ENCODE measurements at places on chromosomes 13 and 19.
A peak's percentile ranks its signal among the peaks of the same experiment; 100 is the strongest.

DNA sequence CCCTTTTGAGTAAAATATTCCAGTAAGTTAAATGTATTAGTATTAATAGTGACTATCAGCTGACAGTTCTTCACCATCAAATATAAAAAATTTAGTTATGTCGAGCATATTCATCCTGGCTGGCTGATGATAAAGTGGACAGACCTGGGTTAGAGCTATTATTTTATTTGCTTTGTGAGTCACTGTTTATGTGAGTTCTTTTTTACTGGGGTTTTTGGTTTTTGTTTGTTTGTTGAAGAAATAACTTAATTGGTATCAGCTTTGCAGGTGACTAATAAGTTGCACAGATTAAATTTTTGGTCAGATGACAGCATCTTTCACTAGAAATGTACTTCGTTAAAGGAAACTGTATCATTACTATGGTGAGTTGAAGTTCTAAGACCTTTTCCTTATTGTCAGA, 224.7 kb downstream of the GGACT start:
- no peak for DNase-seq

DNA sequence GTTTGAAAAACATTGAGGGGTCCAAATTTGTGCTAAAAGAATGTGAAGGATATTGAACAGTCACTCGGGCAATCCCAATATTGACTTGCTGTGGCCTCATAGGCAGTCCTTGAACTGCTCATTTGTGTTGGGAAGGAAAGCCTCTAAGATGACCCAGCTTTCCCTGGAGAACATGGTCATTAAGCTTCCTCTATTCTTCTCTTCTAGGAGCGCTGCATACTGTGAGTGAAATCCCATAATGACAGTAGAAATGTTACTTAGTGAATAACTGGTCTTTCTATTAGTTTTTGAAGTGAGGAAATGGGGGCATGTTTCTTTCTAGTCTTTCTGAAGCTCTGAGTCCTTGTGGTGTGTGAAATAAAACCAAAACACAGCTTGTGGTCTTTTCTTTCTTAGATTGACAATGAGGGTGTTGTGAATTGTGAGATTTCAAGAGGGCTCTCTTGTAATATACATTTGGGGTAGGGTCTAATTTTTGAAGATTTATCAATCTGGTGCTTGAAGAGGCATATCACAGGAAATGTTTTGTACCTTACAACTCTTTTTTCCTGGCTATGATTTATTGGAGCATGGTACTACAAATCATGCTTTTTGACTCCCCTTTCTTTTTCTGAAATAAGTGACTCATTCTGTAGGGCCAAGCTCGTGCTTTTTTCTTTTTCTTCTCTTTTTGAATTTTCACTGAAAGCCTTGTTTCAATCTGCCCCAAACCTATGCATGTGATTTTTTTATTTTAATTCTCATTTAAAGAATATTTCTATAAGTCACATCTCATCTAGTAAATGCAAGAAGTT, 250.8 kb downstream of the OXGR1 start:
- DNase-seq: no peak

DNA sequence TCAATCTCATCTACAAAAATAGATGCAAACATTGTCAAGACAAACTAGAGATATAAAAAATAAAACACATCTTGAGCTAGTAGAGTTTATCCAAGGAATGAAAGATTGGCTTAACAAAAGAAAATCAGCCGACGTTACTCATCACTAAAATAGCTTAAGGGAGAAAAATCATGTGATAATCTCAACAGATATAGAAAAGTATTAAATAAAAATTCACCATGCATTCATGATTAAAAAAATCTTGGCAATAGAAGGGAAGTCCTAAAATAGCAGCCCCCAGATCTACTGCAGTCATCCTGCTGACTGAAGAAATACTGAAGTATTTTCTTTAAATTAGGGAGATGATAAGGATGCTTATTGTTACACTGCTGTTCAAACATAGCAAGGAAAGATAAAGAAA, 12.6 kb upstream of the DCLK1 start:
- DNase-seq: no peak

- peak; percentile 70 for DNase-seq
Measured at GRCh38 chr19:10112895-10113591, 1.6 kb downstream of the P2RY11 start.

GRCh38 chr13:34035676-34036325, 217.9 kb downstream of the RFC3 start:
- no peak for DNase-seq

DNA sequence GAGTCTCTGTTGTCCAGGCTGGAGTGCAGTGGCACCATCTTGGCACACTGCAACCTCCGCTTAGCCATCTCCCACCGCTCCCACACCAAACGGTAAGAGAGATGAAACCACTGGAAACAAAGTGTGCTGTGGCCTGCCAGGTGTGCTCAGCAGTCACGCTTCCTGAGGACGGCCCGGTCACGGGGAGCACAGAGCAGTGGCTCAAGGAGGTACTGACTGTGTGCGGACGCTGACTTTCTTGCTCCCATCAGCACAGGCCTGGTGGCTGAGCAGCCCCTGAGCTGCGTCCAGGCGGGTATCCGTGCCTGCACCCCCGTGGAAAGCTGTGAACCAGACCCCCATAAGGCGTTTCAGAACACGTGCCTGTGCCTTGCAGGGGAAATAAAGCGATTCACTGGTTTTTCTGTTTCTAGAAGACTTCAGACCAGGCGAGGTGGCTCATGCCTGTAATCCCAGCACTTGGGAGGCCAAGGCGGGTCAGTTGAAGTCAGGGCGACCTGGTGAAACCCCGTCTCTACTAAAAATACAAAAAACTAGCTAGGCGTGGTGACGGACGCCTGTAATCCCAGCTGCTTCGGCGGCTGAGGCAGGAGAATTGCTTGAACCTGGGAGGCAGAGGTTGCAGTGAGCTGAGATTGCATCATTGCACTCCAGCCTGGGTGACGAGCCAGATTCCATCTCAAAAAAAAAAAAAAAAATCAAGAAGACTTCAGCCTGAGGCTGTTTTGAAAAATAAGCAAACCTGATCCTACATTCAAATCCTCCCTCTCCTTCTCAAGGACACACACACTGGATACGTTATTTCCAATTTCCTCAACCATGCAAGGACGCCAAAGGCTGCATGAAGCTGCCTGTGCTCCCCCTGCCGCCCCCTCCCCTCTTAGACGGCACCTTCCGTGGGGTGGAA, 25.5 kb downstream of the ADPRHL1 start:
- DNase-seq: no peak

DNA sequence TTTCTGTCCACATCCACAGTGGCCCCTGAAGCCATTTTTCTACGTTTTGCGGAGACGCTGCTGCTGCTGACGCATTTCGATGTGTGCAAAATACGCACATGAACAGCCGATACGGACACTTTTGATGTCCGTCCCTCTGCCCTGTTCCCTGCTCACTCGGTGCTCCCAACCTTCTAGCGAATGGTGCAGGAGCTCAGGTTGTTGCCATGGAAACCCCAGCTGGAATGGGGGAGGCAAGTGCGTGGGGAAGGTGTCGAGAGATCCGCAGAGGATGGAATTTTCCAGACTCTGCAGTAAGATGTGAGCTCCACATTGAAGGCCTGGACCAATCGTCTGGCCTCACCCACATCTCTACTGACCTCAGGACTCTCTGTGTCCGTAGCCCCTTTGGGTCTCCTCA, 109.2 kb upstream of the USP29 start:
- DNase-seq: no peak

- peak; percentile 55 for DNase-seq
Measured at GRCh38 chr19:48490981-48491792, 20.4 kb downstream of the LMTK3 start.

DNA sequence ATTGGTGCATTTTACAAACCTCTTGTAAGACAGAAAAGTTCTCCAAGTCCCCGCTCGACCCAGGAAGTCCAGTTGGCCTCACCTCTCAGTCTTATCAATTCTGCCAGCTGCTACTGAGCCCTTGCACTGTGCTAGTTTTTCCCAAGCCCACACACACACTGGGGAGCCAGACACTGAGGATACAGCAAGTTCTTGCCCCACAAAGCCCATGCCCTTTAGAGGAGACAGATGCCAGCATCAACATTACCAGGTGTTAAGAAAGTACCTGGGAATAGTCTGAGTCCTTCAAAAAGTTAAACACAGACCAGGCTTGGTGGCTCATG, 175.0 kb downstream of the PTPRS start:
- DNase-seq: no peak

GRCh38 chr19:54803410-54803809, at the start of gene KIR2DL4:
TSS of gene KIR2DL4 (plus strand) at chr19:54803610. CDS start at chr19:54803652, 42 bp downstream.
- DNase-seq: no peak

GRCh38 chr19:38033658-38034491, 126.9 kb downstream of the SIPA1L3 start:
- DNase-seq: no peak

DNA sequence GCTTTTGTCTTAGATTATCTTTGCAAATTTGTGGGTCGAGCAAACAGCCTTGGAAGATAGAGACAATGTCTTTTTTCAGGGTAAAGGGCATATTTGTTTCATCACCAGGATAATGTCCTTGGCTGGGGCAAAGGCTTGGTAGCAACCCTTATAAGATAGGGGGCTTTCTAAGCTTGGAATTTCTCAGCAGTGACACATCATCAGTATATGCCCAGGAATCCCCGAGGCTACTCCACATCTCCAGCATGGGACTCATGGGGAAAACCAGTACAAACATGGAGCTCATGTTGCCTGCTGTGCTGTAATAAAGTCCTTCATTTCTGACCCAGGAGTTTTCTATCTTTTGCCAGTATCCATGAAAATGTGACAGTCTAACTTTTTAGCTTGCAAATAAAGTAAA, 77.1 kb downstream of the DCLK1 start:
- DNase-seq: no peak

DNA sequence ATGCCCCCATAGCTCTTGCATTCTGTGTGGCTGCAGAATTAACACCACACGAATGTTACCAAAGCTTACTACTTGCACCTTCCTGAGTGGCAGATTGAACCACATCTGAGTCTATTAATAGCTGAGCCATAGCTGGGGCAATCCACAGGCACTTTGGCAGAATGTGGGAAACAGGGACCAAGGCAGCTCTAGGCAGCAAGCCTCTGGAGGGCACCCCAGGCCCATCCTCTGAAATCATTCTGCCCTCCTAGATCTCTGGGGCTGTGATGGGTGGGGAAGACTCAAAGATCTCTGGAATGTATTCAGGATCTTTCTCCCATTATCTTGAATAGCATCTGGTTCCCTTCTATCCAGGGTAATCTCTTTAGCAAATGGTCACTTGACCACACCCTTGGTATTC, 139.3 kb downstream of the TNFRSF19 start:
- DNase-seq: no peak

GRCh38 chr13:20475927-20476691, 49.5 kb downstream of the CRYL1 start:
- peak; percentile 60 for DNase-seq

DNA sequence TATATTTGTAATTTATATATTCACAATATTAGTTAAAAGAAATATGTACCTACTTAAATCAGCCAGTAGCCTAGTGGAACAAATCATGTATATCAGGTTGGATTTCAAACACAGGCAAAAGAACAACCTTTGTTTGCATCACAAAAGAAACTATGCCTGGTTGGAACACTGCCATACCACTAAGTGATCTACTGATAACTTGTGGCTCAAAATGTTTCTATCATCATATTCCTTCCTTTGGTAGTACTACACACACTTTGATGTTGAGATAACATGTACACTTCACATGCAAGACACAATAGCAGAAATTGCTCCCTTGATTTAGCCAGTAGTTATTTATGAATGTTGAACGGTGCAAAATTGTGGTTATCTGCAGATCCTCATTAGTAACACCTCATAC, 146.0 kb upstream of the GPC6 start:
- DNase-seq: no peak

DNA sequence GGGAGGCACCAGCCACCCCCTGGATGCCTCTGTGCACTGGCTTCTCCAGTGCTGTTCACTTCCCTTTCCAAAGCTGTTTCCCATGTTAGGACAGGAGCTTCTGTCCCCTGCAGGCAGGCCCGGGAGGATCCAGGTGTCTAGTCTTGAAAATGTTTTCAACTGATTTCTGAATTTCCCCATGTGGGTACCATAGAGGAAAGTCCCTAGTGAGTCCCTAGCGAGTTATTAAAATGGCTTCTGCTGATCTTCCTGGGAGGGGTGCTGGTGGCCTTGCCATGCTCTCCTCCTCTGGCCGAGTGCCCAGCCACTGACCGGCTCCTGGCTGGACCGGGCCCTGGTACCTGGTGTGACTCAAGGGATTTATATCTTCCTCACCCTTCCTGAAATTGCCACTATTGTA, 5.2 kb upstream of the ANKRD10 start:
- no peak for DNase-seq

DNA sequence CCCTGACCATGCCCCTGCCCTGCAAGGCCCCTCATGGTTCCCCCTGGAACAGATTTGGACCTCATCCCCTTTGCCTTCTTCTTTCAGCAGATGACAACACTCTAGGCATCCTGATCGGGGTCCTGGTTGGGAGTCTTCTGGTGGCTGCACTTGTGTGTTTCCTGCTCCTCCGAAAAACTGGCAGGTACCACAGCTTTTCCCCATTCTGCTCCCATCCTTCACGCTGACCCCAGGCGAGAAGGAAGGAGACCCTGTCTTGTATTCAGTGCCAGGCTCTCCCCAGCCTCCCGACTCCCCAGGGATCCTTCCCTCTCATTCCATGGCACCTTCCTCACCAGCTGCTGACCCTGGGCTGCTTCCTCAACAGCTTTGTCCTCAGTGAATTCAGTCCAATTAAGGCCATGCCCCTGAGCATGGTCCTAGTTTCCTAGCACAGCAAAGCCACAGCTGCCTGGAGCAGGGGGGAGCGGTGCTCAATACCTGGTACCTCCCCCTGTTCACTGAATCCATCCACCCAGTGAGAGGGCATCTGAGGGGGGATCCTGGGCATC, 8.4 kb downstream of the CEACAM21 start:
- DNase-seq: no peak

DNA sequence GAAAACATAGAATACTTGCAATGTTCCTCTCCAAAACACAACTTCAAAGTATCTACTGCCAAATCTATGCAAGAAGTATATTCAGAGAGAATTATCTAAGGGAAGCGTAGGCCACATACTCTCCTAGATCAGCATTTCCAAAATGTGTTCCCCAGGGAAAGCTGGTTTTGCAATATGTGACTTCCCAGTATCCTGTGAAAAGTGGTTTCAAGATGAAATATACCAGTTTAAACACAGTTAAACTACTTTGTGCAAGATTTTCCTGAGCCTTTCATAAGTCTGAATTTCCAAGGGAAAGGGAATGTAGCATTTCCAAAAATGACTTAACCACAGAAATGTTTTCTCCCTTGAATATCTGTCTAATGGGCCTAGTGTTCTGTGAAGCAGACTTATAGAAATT, 7.6 kb downstream of the STARD13 start:
- no peak for DNase-seq

Measured in activated CD4-positive, alpha-beta T cell treated with anti-CD3 and anti-CD28 coated beads, Interleukin-2, amount 50 U/mL, for 1 hour (primary cell).